Activated CD4-positive, alpha-beta T cell treated with anti-CD3 and anti-CD28 coated beads, Interleukin-2, amount 10 ng/mL, durations not matched to agents 24 days and 14 days (primary cell): ENCODE measurements at places on chromosomes 7 and 10.

DNA sequence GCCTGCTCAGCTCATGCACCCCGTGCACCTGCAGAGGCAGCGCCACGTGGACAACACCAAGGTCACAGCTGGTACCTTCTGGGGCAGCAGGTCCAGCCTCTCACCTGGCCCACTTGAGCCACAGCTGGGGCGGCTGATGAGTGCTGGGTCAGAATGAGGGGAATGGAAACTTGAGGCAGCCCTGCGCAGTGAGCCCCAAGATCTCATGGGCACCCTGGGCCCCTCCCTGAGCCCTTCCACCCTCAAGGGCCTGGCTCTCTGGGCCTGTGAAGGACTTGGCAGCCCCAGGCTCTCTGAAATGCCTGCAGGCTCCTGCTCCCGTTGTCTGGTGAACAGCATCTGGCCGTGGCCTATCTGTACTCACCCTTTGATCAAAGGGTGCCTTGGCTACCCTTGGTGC lies 112.7 kb downstream of the TCERG1L start:
- no peak for DNase-seq
- no peaks in the 10 kb centered on the region for H3K4me1 ChIP-seq
- H3K4me3 ChIP-seq: no peak overlapping the region
- H3K27ac ChIP-seq: no peak overlapping the region

DNA sequence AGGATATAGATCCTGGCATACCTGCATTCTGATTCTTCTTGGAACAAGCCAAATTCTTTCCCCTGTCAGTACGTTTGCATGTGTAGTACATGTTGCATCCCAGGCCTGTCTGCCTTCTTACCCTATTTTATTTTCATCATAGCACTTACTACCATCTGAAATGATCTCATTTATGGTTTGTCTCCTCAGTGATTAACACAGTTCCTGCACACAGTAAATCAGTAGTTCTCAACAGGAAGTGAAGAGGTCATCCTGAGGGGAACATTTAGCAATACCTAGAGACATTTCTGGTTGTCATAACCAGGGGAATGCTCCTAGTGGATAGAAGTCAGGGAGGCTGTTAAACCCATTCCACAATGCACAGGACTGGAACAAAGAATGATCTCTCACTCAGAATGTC lies 38.2 kb upstream of the SLC26A4 start:
- no peak overlapping the region for H3K4me3 ChIP-seq
- no peak overlapping the region for H3K27ac ChIP-seq
- H3K4me1 ChIP-seq: no peaks in the 10 kb centered on the region
- peaks cover 18% of the 10 kb centered on the region for H3K36me3 ChIP-seq
- no peak for DNase-seq

- no peak overlapping the region for H3K4me3 ChIP-seq
- peaks cover 14% of the 10 kb centered on the region for H3K4me1 ChIP-seq
- no peak for DNase-seq
- H3K27ac ChIP-seq: no peak overlapping the region
- H3K36me3 ChIP-seq: no peaks in the 10 kb centered on the region
Observed at GRCh38 chr7:80154656-80155333, 20.2 kb downstream of the GNAI1 start.

DNA sequence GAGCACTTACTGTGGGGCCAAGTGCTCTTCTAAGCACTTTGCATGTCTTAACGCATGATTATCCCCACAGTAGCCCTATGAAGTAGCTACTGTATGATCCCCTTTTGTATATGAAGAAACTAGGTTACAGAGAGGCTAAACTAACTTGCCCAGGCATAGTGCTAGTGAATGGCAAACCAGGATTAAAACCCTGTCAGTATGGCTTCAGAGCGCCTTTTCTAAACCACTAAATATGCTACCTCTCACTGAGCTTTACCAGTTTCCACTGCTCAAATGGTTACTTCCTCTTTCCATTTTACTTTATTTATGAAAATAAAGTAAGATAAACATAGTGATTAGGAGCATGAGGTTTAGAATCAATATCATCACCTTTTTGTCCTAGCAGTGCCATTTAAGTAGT lies 73.6 kb downstream of the PODXL start:
- no peak for DNase-seq
- no peaks in the 10 kb centered on the region for H3K27me3 ChIP-seq
- no peaks in the 10 kb centered on the region for H3K4me1 ChIP-seq
- no peak overlapping the region for H3K4me3 ChIP-seq
- H3K36me3 ChIP-seq: peaks cover 13% of the 10 kb centered on the region

GRCh38 chr10:34392641-34393170 lies 422.4 kb downstream of the PARD3 start:
- no peaks in the 10 kb centered on the region for H3K36me3 ChIP-seq
- no peak overlapping the region for H3K4me3 ChIP-seq
- no peak for DNase-seq
- H3K27me3 ChIP-seq: no peaks in the 10 kb centered on the region

DNA sequence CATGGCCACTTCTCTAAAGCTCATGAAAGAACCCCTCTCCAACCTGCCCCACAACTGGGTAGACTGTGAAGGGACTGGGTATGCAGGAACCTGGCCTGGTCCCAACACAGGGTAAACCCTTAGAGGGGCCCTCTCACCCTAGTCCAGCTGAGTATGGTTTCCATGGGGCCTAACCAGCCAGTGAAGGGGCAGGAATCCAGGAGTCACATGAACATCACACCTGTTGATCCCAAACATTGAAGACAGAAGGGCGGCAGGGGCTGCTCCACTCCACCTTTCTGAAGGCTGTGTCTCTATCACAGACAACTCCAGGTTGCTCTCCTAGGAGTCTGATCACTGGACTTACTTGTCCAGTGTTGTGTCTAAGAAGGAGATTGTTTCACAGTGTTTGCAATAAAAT lies 30.8 kb downstream of the GRID1 start:
- peaks cover 2% of the 10 kb centered on the region for H3K27me3 ChIP-seq
- H3K4me1 ChIP-seq: no peaks in the 10 kb centered on the region
- no peak overlapping the region for H3K4me3 ChIP-seq
- no peak for DNase-seq
